ENCODE measurements at places on chromosomes 3 and 15.

- DNase-seq, result no peak
These were observed 181.9 kb downstream of the SV2B start for GRCh38 chr15:91281947-91282346.

DNA sequence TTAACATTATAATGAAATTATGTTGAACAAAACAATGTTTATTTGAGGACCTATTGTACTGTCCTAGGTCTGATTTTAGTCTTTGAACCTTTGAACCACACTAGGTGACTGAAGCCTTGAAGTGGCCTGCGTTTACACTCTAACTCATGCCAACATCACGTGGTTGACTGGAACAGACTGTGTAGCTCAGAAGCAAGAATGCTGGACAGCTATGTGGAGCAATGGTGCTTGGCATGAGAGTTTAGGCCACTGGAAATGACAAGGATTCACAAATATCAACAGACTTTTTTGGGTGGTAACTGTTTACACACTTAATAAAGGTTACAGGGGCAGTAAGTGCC lies 391.5 kb downstream of the RAP2B start:
- no peak for DNase-seq

DNA sequence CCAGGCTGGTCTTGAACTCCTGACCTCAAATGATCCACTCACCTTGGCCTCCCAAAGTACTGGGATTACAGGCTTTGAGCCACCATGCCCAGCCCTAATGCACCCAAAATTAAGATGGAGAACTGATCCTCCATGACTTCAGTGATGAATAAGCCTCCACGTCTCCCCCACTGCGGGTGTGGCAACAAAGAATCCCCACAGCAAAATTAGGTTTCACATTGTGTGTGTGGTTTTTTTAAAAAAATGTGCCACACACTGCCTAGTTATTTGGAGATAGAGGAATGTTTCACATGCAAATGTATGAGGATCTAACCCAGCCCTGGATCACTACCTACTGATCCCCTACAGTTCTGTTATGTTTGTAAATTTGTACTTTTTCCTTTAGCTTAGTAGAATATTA lies 17.3 kb downstream of the HDAC11 start:
- DNase-seq, result peak; percentile 80

- no peak for DNase-seq
These were observed 560.7 kb upstream of the ROBO2 start for GRCh38 chr3:76479161-76479650.

- no peak for DNase-seq
These were observed 74.4 kb upstream of the CTDSPL start for GRCh38 chr3:37787153-37787867.

GRCh38 chr3:8103954-8104353 lies 397.7 kb upstream of the LMCD1 start:
- DNase-seq, result no peak

DNA sequence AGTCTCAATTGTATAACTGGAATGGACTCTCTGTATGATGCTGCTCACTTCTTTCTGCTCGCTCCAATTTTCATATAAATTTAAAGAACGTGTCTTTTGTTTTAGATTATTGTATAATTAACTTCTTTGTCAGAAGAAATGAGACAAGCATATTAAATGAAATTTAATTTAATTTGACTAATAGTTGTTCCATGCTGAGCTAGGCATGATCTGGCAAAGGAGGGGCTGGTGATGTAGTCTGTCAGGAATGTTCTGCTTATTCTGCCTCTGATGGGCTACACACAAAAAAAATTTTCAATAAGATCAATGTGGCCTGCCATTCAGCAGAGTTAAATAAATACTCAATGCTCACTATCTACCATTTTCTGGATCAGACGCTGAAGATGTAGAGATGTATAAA lies 208.4 kb upstream of the CD96 start:
- peak; percentile 35 for DNase-seq

GRCh38 chr3:23072693-23073092 lies 130.4 kb upstream of the UBE2E2 start:
- no peak for DNase-seq

GRCh38 chr15:62079594-62079993 lies 12.8 kb downstream of the C2CD4A start:
- DNase-seq, result no peak

- DNase-seq, result no peak
These were observed 6.3 kb downstream of the PXYLP1 start for GRCh38 chr3:141237701-141238521.

DNA sequence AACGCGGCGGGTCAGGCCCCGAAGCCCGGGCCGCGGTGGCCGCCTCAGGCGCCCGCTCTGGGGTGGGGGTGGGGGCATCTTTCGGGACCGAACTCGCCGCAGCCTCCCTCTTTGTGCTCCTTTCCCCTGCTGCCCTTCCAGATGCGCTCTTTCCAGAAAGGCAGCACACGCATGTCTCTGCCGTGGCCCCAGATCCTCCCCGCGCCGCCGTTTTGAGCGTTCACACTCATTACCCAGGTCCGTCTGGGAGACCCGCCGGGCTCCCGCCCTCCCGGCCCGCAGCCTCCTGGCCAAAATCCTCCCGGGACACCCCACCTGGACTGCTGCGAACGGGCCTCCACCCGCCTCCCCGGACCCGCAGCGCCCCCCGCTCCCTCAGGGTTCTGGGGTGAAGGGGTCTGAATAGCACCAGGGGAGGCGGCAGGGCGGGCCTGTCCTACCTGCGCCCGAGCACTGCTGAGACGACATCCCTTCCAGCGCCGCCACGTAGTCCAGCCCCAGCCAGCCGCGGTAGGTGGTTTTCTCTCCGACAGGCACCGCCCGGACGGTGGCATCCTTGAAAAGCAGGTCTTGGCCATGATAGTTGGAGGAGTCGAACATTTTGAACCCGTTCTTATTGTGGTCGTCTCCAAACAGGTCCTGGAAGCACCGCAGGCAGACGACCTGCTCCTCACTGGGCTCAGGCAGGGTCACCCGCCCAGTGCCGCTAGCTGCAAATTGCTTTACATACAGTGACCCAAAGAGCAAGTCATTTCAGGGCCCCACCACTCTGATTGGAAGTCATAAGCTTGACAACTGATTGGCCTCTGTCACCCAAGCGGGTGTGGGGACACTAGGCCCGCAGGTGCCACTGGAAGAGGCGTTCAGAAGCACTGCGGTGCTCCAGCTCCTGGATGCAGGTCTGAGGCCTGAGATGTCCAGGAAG lies 25.9 kb downstream of the MELTF start:
- no peak for DNase-seq

GRCh38 chr15:71807691-71808091 lies 2.7 kb upstream of the NR2E3 start:
- peak; percentile 47 for DNase-seq

GRCh38 chr3:62373714-62374333 lies 474 bp upstream of the FEZF2 start:
- no peak for DNase-seq

DNA sequence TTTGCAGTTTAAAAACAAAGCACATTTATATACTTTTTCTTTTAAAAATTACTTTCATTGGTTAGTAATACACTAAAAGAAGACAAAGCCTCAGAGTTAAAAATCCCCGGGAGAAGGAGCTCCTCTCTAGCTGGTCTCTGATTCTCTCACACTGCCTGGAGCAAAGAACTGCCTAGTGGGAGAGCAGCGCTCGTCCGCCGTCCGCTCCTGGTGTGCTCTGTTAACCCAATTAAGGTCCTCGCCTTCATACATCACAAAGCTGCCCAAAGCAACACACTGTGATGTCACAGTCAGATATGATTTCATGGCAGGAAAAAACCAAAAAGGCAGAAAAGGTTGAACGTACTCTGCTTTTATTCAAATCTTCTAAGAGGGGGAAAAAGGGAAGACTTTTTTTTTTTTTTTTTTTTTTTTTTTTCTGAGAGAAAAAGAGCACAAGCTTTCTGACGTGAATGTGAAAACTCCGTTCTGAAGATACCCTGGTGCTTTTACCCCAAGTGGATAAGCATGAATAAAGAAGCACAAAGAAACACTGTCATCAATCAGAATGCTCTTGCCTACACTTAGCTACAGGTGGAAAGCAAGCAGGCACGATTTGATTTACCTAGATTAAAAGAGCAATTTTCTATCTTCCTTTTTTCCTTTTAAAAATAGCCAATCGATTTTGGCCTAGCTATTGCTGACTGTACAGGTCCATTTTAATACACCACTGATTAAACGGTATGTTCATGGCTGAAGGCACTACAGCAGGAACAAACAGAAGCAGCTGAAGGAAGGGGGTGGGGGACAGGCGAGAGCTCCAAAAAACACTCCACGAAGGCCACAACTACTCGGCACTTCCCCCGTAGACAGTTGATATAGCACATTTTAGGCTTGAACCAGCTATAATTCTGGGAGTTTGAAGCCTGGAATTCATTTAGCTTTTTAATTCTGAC lies 115.2 kb downstream of the TIGIT start:
- DNase-seq, result peak; percentile 68

- no peak for DNase-seq
These were observed 278.1 kb upstream of the LRTM1 start for GRCh38 chr3:55205990-55206389.
